ENCODE measurements at places on chromosomes 3 and 15.

DNA sequence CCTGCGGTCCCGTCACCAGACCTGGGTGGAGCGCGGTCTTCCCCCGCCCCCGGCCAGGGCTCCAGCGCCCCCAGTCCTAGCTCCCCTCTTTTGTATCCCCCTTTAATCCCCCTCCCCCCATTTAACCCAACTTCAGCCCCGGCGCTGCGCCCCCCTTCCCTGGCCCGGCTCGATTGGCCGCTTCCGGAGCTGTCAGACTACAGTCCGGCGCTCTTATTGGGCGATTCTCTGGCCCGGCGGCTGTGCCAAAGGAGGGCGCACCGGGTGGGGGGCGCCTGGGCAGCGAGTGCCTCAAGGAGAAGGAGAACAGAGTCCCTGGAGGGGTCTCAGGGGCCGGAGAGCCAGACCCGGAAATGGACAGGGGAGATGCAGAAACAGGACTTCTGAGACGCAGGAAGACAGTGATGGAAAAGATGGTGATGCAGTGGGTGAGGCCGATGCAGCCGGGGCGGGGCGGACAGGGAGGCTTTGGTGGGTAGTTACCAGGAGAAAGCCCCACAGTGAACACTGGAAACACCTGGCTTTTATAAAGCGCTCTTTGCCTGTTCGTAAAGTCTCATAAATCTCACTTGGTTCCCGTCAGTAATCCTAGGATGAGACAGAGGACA lies 1.2 kb upstream of the ADCY5 start:
- DNase-seq: no peak

DNA sequence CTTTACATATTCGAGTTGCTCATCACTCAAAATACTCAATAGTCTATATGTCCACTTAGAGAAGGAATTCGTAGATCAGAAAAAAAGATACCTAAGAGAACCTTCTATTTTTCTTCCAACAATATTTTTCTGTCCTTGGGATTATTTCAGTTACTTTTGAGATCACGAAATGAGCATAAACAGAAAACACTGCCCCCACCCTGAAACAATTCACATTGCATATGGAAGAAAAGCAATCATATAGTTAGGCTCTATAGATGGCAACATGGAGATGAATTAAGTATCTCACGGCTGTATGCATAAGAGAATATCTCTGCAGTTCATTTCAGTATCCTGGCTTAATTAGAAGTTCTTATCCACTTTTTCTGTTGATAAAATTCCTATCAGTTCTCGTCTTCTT lies 391.1 kb downstream of the FGF12 start:
- DNase-seq: no peak

GRCh38 chr3:46130631-46131310 lies 77.3 kb downstream of the CCR1 start:
- DNase-seq: no peak

DNA sequence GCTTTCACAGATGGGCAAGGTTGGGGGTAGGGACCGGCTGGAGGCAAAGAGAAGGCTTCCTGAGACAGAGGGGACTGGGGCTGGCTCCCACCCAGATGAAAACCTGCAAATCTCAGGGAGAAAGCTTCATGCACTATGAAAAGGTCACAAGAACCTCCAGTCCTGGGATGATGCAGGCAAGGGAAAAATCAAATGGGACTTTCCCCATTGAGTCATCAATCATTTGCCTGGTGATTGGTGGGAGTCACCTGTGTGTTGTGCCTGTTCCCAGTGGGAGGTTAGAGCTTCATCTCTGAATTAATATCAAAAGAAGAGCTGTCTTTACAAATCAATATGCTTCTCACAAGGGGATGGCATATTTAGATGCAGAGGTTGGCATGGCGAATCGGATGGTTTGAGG lies 49.9 kb downstream of the CACNA1D start:
- no peak for DNase-seq

DNA sequence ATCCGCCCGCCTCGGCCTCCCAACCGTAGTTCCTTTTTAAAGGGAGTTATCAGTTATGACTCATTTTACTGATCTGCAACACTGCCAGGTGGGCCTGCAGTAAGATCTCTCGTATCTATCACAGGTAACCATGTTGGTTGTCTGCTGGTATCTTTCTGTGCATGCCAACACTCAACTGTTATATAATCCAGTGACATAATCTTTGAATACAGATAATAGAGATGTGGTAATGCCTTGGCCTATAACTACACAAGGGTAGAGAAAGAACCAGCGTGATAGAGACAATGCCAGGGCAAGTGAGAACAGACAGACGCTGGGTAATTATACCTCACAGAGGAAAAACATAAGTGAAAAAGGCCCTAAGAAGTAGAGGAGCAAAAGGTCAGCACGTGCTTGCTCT lies 11.0 kb upstream of the ARPP19 start:
- DNase-seq: no peak

- DNase-seq: no peak
Observed at GRCh38 chr3:115228266-115228665, 81.2 kb upstream of the ZBTB20 start.

GRCh38 chr3:61146010-61146890 lies 105.0 kb downstream of the FHIT start:
- no peak for DNase-seq

DNA sequence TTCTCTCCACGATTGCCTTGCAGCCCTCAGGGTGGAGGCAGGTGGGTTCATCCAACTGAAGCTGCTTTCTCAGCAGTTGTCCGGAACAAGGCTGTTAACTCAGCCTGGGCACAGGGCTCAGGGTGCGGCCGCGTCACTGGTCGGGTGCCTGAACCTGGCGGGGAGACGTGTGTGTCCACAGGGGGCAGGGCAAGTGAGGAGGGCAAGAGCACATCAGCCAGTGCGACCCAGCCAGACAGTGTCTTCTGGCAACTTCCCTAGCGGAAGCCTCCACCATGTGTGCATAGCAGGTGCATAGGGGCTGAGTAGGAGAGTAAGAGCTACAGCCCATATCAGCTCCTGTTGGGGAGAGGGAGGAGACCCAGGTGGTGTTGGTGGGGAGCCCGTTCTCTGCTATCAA lies 150.4 kb upstream of the THRB start:
- no peak for DNase-seq

- DNase-seq: no peak
Observed at GRCh38 chr3:5162102-5162501, 25.4 kb upstream of the EDEM1 start.

- DNase-seq: no peak
Observed at GRCh38 chr15:76866716-76867321, 38.3 kb downstream of the SCAPER start.
